NCI-H1436 (cell line): ENCODE measurements at places on chromosomes 1 and 21.

DNA sequence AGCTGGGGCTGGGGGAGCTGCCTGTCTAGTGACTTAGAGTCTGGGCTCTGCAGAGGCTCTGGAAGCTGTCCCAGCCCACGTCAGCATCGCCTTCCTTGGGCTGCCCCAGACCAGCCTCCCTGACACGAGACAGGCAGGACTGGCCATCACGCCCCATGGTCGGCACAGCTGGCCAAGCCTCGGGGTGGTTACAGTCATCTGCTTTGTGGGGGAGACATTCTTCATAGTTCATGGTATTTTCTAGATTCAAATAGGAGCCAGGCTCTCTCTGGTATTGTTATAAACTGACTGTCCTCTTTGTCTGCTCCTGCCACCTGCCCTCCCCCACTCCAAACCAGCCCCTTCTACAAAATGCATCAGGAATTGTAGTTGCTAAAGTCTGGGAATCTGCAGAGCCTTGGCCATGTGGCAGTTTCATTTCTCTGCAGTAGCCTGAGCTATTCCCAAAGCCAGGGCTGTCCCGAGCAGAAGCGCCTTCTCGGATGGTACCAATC lies 29.4 kb downstream of the OLFML2B start:
- DNase-seq, result no peak

DNA sequence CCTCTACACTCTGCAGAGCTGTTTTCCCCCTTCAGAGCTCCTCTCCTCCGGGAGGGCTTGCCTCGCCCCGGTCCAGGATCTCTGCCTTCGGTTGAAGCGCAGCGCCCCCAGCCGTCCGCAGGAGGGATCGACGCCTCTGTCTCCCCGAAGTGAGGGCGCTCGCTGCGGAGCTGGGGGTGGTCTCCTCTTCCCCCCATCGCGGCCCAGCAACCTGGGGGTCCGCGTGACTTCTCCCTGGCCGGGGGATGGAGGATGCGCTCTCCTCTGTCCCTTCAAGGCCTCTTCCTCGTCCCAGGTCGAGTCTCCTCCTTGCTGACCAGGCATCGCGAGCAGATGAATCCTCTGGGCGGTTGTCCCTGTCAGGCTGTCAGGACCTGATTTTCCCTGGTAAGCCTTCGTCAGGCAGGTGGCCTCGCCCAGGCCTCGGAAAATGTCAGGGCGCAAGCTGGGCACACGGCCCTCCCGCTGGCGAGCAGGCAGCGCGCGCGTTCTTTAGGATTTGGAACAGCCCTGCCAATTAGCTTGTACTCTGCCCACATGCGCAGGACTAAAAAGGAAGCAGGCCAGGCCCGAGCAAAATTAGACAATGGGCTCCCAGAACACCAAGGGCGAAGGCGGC lies 90.5 kb downstream of the EDEM3 start:
- peak; percentile 50 for DNase-seq

- DNase-seq, result no peak
Observed at GRCh38 chr1:238681021-238681420, 705.3 kb upstream of the CHRM3 start.

GRCh38 chr1:168452329-168452728 lies 91.5 kb downstream of the XCL2 start:
- DNase-seq, result no peak

- DNase-seq, result peak; percentile 17
Observed at GRCh38 chr21:46295996-46296752, 10.0 kb downstream of the YBEY start.

GRCh38 chr1:8590721-8591351 lies 226.6 kb downstream of the RERE start:
- DNase-seq, result no peak

DNA sequence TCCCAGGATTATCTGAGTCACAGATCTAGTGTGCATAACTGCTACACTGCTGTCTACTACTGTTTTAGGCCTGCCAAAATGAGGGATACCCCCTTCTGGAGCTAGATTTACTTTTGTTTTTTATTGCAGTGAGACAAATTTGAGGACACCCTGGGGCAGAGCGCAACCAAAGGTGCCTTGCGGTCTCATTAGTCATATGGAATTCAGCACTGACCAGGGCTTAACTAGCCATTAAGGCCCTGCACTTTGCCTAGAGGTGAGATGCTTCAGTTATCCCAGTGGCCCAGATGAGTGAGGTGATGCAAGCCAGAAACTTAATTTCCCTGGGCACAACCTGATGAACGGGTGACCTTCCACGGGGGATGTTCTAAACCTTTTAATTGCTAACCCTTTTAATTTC lies 998 bp upstream of the SPAG17 start:
- no peak for DNase-seq

- DNase-seq, result no peak
Observed at GRCh38 chr1:167909691-167910180, 4.2 kb downstream of the ADCY10 start.

- DNase-seq, result no peak
Observed at GRCh38 chr1:78061825-78062523, 16.2 kb downstream of the GIPC2 start.

DNA sequence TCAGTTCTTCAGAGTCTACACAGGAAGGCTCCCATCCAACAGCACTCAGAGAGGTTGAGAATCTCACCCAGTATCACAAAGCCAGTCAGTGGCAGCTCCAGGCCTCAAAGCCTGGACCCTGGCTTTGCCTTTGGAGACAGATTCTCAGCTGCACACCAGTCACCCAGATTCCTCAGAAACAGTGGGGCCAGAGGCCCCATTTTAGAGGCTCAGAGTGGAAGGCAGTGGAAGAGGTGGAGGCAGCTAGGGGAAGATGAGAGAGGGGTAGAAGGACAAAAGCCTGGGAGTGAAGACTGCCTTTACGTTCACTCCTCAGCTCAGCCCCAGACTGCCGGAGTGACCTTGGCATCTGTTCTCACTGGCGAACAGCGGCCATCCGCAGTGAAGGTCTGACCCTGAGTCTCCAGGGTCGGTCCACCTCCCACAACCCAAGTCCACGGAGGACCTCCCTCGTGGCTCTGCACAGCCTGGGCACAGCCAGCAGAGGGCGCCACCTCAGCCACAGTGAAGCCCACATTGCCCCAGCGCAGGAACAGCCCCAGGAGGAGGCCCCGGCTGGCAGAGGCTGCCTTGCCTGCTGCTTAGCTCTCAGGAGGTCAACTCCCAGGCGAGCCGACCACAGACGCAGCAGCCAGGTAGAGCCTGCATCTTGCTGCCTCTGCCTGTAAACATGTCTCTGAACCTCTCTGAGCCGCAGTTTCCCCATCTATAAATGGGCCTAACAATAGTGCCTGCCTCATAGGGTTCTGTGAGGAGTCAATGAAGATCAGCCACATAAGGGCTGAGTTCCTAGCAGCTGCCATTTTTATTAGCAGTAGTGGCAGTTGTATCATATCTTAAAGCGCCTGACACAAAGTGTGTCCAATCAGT lies 5.9 kb upstream of the FNDC5 start:
- peak; percentile 36 for DNase-seq

DNA sequence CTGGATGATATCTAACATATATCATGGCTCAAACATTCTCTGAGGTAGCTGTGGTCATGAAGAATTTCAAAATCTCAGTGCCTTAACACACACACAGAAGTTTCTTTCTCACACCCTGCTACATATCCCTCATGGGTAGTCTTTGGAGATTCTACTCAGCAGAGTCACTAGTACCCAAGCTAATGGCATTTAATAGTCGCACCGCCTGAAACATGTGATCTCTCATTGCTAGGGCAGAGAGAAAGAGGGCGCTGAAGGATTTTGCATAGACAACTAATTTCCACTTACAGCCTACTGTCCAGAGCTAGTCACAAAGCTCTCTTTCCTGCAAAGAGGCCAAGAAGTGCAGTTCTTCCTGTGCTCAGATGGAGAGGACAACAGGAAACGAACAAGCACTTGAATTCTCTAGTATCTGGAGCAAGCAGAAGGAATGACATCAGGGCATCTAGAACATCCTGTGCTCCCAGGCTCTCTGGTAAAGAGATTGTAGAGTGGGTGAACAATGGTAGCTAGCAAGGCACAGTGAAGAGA lies 183.4 kb upstream of the PTBP2 start:
- no peak for DNase-seq

DNA sequence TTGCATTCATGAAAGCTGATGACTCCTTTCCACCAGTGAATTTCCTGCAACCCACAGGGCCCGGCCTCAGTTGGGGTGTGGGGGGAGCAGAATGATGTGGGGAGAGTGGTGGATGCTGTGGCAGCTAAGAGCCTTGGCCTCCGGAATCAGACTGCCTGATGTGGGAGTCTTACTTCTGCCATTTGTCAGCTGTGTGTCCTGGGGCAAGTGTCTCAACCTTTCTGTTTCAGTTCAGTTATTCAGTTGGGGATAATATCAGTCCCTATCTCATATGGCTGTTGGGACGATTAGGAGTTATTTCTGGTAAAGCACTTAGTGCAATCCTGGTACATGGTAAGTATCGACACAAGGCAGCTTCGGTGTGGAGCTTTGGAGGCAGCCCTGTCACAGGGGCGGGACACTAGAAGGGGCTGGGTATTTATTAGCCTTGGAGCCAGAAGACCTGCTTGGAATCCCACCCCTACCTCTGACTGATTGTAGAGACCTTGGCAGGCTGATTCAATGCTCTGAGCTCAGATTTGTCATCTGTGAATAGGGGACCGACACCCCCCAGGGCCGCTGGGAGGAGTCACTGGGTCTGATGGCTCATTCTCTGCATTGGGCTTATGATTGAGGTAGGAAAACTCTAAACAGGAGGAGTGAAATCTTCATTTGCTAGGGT lies 19.6 kb downstream of the ARHGEF10L start:
- no peak for DNase-seq

DNA sequence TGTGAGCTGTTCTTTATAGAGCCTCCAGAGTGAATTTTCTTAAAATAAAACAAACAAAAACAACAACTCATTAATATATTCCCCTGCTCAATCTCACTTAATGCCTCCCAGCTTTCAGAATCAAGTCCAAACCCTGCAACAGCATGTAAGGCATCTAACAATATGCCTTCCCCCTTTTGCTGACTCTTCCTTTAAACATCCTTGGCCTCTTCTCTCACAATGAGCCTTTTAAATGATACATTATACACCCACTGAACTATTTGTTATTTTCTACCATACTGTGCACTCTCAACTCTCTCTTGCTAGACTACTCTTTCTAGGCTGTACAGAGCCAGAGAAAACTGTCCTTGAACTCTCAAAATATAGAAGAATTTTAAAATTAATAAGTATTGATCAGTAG lies 115.2 kb upstream of the SNX7 start:
- DNase-seq, result no peak

DNA sequence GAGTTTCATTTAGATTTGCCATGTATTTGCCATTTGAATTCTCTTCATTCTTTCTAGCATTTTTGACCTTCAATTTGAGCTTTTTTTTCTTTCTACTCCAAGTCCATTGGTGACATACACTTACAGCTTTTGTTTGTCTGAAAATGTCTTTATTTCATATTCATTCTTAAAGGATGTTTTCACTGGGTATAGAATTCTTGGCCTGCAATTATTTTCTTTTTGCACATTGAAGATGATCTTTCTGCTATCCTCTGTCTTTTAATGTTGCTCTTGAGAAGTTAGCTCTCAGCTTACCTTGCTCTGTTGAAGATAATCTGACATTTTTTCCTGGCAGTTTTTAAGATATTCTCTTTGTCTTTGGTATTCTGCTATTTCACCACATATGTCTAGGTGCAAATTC lies 16.6 kb upstream of the TINAGL1 start:
- no peak for DNase-seq

GRCh38 chr1:223256034-223256433 lies 107.9 kb downstream of the SUSD4 start:
- no peak for DNase-seq

DNA sequence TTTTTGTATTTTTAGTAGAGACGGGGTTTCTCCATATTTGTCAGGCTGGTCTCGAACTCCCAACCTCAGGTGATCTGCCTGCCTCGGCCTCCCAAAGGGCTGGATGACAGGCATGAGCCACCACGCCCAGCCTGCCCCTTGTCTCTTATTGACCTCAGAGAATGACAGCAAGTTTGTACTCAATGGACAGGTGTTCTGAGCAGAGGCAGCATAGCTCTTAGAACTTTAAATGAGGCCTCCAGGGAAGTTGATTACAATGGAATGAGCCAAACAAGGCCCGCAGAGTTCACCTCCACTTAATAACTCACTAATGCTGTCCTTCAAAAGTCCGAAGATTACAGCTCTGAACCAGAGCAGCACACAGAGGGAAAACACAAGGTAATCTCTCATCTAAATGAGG lies 10.9 kb downstream of the TMPRSS2 start:
- no peak for DNase-seq

- DNase-seq, result no peak
Observed at GRCh38 chr1:6941786-6942185, 156.5 kb downstream of the CAMTA1 start.

DNA sequence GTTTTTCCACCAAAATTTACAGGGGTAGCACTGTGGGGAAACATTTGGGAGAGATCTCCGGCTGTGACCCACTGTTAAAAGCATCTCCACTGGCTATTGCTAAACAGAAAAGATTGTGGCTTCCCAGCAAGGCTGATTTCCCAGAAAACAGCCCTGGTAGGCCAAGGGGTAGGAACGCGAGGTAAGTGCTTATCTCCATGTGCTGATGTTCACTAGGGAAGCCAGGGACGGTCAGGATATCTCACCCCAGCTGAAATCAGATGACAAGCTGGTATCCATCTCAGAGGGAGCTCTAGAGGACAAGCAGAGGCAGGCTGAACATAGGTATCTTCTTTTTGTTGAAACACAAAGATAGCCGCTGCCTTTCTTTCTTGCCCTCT lies 63.6 kb downstream of the MIS18A start:
- DNase-seq, result no peak

GRCh38 chr1:98854137-98854536 lies 150.5 kb downstream of the PLPPR5 start:
- no peak for DNase-seq

- peak; percentile 85 for DNase-seq
Observed at GRCh38 chr1:154955718-154956543, at the start of gene PBXIP1. PBXIP1 (minus strand) TSS chr1:154956099; CDS start chr1:154953721, 2,378 bp downstream.

DNA sequence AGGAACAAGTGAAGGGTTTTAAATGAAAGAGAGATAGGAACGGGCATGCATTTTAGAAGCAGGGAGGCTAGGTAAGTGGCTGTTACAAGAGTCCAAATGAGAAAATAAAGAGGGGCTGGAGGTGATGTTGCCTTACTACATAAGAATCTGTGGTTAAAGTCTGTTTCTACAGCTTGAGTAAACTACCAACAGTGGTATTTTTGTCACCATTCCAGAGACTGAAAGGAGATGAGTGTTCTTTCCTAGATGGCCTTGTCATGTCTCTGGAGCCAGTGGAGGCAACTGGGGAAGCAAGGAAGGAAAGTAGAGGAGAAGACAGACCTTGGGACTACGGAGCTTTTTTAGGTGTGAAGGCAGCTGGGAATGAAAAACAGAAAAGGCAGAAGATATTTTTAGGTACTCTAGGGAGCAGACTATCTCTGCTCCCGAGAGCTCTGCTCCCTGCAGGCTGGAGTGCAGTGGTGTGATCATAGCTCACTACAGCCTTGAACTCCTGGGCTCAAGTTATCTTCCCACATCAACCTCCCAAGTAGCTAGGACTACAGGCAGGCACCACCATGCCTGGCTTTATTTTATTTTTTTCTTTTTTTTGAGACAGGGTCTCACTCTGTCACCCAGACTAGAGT lies 12.2 kb downstream of the HDAC1 start:
- no peak for DNase-seq
